Progenitor cell of endocrine pancreas (in vitro differentiated cells): ENCODE measurements at places on chromosomes 5 and 9.

DNA sequence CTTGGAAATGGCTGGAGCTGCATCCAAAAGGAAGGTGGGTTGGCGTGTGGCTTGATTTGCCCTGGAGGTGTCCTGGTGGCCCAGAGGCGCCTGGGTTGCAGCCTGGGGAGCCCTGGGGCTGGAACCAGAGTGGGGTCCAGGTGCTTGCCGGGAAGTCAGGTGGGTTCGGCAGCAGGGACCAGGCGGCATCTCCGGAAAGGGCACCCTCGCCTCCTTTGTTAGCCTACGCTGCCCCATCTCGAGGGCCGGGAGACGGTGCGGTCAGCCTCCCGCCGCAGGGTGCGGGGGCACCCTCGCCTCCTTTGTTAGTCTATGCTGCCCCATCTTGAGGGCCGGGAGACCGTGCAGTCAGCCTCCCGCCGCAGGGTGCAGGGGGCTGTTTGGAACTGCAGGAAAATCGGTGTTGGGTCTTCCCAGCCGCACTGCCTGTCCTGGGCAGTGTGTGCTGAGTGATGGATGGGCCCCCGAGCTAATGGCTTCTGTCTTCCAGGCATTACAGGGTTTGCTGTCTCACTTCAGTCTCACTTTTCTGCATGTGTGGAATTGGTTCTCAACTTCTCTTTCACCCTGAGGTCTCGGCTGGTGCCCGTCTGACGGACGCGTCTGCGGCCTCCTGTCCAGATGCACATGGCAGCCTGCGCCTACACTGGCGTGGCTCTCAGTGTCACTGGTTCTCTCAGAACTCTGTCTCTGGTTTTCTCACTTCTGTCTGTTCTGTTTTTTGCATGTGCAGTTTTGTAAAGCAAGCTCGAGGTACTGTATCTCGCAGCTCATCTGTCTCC, 139.0 kb downstream of the CACNA1B start:
- no peak for DNase-seq

GRCh38 chr9:86783884-86784283, 163.4 kb downstream of the GAS1 start:
- no peak for DNase-seq

GRCh38 chr5:1002836-1003235, 5.8 kb upstream of the NKD2 start:
- DNase-seq, result no peak

- no peak for DNase-seq
These were observed 38.8 kb upstream of the CCDC112 start for GRCh38 chr5:115335301-115335700.

DNA sequence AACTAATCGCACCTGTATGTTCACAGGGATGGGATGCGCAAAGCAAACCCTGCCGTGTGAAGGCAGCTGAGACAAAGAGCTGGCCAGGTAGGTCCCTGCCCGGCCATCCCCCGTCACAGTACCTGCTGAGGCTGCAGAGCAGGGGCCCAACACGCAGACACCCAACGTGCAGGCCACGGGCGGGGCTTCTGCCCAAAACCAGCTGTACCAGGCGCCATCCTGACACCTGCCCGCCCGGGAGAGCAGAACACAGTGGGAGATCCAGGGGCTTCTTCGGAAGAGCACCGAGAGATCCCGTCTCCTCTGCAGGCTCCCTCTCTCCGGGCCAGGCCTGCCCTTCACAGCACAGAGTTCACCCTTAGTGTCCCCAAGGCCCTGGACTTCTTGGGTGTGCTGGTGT, 28.4 kb downstream of the ABO start:
- DNase-seq, result no peak

DNA sequence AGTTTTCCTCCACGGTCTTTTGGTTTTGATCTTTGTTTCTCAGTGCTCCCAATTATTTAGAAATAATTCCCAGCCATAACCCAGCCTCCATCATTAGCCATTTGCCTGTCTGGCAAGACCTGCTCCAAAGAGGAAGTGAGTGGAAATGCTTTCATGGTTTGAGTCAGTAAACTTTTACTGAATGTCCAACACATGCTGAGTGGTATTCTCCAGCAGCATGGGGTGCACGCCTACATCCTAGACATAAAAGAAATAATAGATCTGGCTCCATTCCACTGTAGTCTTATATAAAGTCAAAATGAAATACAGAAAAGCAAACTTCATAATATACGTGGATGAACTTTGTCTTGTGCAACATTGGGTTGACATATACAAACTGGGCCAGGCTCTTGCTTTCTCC, 757.2 kb downstream of the TLE1 start:
- DNase-seq, result no peak

GRCh38 chr9:93131599-93132286, 2.3 kb downstream of the NINJ1 start:
- no peak for DNase-seq

DNA sequence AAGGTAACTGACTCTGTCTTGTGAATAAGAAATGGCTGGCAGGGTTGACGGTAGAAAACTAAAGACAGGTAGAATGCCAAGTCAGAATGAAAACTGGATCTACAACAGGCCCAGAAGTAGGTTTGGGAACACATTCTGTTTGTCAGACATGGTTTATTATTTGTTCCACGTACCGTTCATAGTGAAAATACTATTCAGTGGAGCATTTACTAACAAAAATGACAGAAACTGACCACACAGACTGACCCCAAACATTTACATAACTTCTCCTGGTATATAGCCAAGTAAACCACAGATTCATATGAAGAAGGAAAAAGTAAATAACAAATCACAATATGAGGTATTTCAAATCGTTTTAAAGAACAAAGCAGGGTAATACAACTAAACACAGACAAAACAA, 73.7 kb downstream of the SLC38A9 start:
- no peak for DNase-seq
